ENCODE measurements at places on chromosomes 16 and 17.

- no peak for DNase-seq
Measured at GRCh38 chr17:5238333-5238732, 3.7 kb upstream of the SCIMP start.

GRCh38 chr17:19262650-19263631, 25.8 kb downstream of the EPN2 start:
- DNase-seq = no peak

- DNase-seq = no peak
Measured at GRCh38 chr16:68270353-68270752, 6.0 kb downstream of the SLC7A6 start.

GRCh38 chr17:31654936-31655335, 204.1 kb downstream of the COPRS start:
- DNase-seq = no peak

GRCh38 chr16:50644729-50645128, 36.4 kb downstream of the SNX20 start:
- DNase-seq = no peak

GRCh38 chr16:77624085-77624484, 98.2 kb upstream of the NUDT7 start:
- DNase-seq = no peak

DNA sequence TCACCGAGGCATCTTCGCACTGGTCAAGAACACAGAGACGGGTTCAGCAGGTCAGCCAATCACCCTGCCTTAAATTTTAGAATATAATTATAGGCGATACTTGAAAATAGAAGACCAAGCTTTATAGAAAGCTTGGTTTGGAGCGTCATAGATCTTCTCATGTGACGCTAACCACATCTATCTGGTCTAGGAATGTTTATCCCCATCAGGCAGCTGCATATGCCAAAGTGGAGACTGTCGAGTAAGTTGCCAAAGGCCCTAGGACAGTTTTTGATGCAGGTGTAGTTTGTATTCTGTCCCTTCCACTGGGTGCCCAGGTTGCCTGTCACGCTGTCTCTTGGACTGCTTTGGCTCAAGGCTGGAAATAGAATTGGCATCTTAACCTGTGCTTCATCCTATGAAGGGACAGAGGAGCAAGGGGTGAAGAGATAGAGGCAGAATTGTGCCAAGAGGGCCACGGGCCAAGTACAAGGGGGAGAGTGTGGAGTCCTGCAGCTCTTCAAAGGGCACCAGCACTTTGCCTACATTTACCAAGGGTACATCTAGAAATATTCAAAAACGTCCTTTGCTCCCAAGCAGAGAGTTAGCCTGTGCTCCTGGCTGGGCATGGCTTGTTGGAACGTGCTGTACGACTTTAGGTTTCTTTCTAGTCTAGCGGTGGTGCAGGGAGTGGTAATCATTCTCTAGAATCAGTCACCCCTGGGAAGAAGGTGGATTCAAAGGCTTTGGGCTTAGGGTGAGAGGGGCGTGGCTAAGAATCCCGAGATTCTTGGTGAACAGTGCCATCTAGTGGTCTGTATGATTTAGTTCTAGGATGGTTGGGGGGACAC, 5.3 kb upstream of the WIPI1 start:
- DNase-seq = peak; percentile 56

DNA sequence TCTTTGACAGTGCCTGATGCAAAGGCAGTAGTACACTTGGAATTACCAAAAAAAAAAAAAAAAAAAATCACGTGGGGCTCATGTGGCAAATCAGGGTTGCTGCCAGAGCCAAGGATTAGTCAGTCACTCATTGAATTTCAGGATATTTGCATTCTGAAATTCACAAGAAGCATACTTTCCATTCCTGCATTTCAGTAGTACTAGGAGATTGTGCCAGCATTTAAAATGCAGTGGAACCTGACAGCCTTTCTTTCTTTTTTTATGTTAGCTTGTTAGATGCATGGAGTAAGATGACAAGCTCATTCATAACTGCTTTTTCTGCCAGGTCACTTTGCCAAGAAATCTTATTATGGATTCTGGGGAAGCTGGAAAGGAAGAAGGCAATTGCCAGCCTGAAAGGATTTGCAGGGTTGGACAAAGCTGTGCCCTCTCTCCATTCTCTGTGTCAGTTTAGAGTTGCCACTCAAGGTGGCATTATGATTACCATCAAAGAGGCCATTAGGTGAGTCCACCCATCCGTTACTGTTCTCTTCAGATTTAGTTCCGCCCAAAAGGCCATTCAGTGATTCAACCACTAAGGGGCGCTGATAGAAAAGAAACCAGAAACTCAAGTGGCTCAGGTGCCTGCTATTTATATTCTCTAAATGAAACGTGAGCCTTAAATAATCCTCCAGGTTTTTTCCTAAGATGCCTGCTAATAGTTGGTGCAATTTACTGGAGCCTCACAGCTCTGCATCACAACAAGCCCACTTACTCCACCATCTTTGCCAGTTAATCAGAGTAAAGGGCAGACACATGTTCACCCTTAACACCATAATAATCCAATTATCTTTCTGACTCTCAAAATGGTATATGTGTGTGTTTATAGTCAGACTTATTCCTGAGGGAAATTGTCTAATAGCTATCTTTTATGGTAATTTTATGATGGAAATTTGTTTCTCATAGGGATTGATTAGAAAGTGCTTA, 59.0 kb downstream of the TANGO6 start:
- DNase-seq = no peak
